HCT116 (cell line): ENCODE measurements at places on chromosomes 3 and 15. TPM values are rescaled to one million over a fixed set of nuclear protein-coding genes. Genes with fewer than 3 reads are reported as not detected.
A peak's percentile ranks its signal among the peaks of the same experiment; 100 is the strongest.

DNA sequence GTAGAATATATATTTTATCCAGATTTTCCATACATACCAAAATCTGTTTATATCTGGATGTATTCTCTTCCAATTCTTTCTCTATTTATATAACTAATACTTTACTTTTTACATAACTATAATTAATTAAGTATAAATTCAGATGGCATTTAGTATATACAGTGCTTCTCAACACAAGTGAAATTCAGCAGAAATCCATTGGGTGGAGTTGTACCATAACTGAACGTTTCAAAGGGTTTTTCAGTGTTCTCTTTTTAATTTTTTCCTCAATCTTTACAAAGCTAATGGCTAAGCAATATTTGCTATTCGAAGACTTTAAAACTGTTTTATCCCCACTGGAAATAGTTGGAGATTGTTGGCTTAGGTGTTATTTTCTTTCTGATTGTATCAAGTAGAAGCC is 13.9 kb upstream of the ZBBX start:
- H3K36me3 ChIP-seq, result no peaks in the 10 kb centered on the region
- no peaks in the 10 kb centered on the region for H3K27me3 ChIP-seq
- no peaks in the 10 kb centered on the region for H3K4me1 ChIP-seq

DNA sequence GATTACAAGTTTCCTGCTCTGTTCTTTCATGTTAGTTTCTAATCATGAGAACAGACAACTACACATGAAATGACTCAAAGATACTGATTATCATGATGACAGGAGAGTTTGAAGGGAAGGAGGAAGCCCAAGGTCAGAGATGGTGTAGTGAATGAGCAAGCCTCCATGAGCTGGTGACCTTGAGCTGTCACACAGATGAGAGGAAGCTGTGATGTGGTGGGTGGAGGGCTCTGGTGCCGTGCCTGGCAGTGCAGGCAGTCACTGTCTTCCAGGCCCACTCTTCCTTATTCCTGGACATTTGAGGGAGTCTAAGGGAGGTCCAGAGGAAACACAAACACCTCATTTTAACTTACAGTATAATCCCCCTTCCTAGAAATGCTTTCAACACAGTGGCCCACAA is 133.4 kb upstream of the ROPN1 start:
- H3K4me1 ChIP-seq, result no peaks in the 10 kb centered on the region
- no peaks in the 10 kb centered on the region for H3K36me3 ChIP-seq
- H3K27ac ChIP-seq, result no peak overlapping the region
- no peak overlapping the region for H3K4me3 ChIP-seq
- DNase-seq, result no peak
- peaks cover 89% of the 10 kb centered on the region for H3K27me3 ChIP-seq

GRCh38 chr3:55691141-55691540 is 204.0 kb upstream of the WNT5A start:
- no peaks in the 10 kb centered on the region for H3K4me1 ChIP-seq
- no peaks in the 10 kb centered on the region for H3K27me3 ChIP-seq
- no peak overlapping the region for H3K4me3 ChIP-seq

GRCh38 chr15:40770147-40770721 is 454 bp downstream of the C15orf62 start:
- H3K36me3 ChIP-seq, result no peaks in the 10 kb centered on the region; the same call in 1 of the 2 replicates
- peak overlapping the region; percentile 49 for H3K27ac ChIP-seq
- H3K27me3 ChIP-seq, result no peaks in the 10 kb centered on the region
- H3K4me1 ChIP-seq, result peaks cover 10% of the 10 kb centered on the region; the same call in 1 of the 2 replicates
- H3K4me3 ChIP-seq, result no peak overlapping the region

DNA sequence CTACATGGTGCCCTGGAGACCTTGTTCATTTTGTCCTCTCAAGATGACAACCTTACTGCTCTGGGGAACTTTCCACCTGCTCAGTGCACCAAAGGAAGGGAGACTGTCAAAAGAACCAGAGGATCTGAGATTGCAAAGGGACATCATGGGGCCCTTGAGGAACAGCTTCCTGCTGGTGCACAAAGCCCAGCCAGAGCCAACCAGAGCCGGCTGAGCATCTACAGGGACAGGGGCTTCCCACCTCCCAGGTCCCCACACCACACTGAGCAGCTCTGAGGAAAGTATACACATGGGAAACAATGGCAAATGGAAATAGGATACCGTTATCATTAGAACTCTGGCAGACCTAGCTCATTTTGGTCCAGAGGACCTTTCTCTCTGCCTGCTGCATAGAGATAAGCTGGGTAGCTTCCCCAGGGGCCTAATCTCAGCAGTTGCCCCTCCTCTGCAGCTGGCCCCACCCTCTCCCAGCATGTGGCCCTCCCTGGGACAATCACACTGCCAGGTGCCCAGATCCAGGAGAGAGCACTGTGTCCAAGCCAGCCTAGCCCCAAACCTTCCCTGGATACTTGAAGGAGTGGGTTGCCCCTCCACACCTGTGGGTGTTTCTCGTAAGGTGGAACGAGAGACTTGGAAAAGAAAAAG is 123.4 kb upstream of the PRR20G start:
- H3K4me1 ChIP-seq, result peaks cover 4% of the 10 kb centered on the region; the same call in 1 of the 2 replicates
- H3K27me3 ChIP-seq, result peaks cover 8% of the 10 kb centered on the region; the same call in 1 of the 2 replicates
- DNase-seq, result no peak
- H3K27ac ChIP-seq, result no peak overlapping the region

DNA sequence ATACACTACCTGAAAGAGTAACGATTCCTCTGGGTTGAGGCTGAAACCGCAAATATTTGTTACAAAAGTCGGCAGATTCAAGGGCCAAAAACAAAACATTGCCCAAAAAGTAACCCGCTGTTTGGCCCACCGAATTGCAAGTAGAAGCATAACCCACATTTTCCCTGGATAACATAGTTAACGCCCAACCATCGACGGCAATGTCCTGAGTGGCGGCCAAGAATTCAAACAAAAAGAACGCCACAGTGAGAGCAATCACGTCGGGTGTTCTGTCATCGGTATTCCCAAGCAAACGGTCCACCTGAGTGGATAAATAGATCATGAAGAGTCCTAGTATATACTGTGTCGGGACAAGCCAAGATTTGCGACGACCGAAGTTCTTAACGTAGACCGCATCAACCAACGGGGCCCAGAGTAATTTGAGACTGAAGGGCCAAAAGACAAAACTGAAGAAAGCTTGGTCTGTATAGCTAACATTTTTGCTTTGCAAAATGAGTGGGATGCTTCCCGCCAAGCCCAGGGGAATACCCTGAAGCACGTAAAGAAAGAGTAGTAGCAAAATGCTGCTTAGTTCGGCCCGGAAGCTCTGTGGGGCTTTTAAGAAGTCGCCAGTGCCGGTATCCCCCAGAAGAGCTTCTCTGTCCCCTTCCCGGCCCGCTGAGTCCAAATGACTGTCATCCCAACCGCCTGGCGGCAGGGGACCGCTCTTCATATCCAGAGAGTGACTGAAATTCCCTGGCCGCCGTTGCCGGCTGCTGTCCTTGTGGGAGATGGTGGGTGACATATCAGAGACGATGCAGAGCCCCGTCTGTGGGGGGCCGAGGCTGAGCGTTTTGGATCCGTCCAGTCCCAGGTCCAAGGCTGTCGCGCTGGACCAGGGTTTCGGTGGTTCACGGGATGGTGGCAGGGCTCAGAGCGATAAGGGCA is 750 bp downstream of the SLC33A1 start:
- H3K4me1 ChIP-seq, result peaks cover 18% of the 10 kb centered on the region
- no peak for DNase-seq
- H3K4me3 ChIP-seq, result peak overlapping the region; percentile 98
- peak overlapping the region; percentile 81 for H3K27ac ChIP-seq

- DNase-seq, result no peak
- H3K36me3 ChIP-seq, result no peaks in the 10 kb centered on the region
- H3K4me3 ChIP-seq, result no peak overlapping the region
- H3K4me1 ChIP-seq, result peaks cover 4% of the 10 kb centered on the region; the same call in 1 of the 2 replicates
- H3K27me3 ChIP-seq, result no peaks in the 10 kb centered on the region
- H3K27ac ChIP-seq, result no peak overlapping the region
Measured at GRCh38 chr15:100244796-100245486, 96.8 kb downstream of the ADAMTS17 start.

DNA sequence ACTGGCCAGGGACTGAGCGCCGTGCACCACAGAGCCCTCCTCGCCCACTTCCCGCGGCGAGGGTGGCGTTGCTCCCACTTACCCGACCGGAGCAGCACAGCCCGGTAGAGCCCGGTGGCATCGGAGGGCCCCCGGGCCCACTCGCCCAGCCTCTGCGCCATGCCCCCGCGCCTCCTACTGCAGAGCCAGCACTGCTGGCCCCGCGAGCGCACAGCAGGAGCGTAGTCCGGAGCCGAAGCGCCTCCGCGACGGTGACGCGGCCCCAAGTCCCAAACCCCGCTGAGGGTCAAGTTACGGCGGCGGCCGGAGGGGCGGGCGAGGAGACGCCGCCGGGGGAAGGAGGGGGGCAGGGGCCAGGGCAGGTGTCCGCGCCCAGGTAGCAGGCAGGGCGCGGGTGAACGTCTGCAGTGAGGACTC is 9.6 kb upstream of the FAM107A start:
- peaks cover 4% of the 10 kb centered on the region; the same call in 1 of the 2 replicates for H3K4me1 ChIP-seq
- H3K27ac ChIP-seq, result no peak overlapping the region
- H3K4me3 ChIP-seq, result no peak overlapping the region
- no peaks in the 10 kb centered on the region for H3K27me3 ChIP-seq

- no peaks in the 10 kb centered on the region; the same call in 1 of the 2 replicates for H3K27me3 ChIP-seq
- no peak overlapping the region for H3K4me3 ChIP-seq
- peaks cover 16% of the 10 kb centered on the region for H3K4me1 ChIP-seq
- no peak for DNase-seq
Measured at GRCh38 chr3:53570081-53570480, 75.7 kb downstream of the CACNA1D start.

DNA sequence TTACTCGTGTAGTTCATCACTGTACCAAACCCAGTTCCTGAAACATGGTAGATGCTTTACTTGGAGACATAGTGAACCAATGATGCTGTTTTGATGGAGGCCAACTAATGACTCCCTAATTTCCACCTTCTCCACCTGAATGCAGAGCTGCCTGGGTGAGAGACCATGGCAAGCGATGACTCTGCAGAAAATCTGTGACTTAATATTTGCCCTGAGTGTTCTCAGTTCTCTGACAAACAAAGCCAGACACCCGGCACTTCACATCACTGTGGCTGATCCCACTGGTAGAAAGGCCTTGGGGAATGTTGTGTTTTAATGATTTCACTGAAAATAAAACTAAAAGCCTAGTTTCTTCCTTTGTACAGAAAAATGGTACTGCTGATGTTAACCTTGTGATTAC is 39.5 kb upstream of the UBE3A start:
- H3K4me1 ChIP-seq, result no peaks in the 10 kb centered on the region
- H3K4me3 ChIP-seq, result no peak overlapping the region
- no peak overlapping the region for H3K27ac ChIP-seq
- no peak for DNase-seq
- H3K36me3 ChIP-seq, result no peaks in the 10 kb centered on the region

DNA sequence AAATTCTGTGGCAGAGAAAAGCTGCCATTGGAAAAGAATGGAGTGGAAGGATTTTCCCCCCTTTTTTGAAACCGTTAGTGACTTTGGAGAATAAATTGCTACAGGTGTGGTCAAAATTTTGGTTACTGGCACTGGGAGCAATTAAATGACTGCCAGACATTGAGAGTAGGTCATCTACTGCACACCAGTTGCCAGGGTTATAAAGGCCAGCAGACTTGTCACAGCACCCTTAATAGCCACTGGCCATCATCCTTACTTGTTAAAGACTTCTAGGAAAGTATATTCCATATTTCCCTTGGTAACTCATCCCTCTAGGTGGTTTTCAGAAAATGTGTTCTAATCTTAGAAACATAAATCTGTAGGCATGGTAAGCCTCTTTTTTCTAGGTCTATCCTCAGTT is 8.0 kb downstream of the PIK3CA start:
- no peaks in the 10 kb centered on the region for H3K4me1 ChIP-seq
- no peak overlapping the region for H3K27ac ChIP-seq
- H3K27me3 ChIP-seq, result no peaks in the 10 kb centered on the region
- no peak overlapping the region for H3K4me3 ChIP-seq
- DNase-seq, result no peak

DNA sequence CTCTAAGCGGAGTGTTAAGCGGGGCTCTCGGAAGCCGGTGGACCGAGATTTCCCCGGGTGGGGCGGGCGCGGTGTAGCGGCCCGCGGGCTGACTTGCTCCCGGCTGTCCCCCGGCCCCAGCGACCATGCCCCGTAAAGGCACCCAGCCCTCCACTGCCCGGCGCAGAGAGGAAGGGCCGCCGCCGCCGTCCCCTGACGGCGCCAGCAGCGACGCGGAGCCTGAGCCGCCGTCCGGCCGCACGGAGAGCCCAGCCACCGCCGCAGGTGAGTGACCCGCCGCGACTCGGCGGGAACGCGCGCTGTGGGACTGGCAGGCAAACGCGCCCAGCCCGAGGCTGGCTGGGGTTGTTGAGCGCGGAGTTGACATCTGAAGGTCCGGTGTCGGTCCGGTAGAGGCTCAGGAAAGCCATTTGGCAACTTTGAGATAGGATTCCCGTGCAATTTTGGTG is 1.3 kb downstream of the SMC4 start:
- peaks cover 43% of the 10 kb centered on the region for H3K36me3 ChIP-seq
- no peak for DNase-seq
- H3K27me3 ChIP-seq, result no peaks in the 10 kb centered on the region
- peaks cover 26% of the 10 kb centered on the region for H3K4me1 ChIP-seq
- H3K4me3 ChIP-seq, result peak overlapping the region; percentile 90
- H3K27ac ChIP-seq, result peak overlapping the region; percentile 95

DNA sequence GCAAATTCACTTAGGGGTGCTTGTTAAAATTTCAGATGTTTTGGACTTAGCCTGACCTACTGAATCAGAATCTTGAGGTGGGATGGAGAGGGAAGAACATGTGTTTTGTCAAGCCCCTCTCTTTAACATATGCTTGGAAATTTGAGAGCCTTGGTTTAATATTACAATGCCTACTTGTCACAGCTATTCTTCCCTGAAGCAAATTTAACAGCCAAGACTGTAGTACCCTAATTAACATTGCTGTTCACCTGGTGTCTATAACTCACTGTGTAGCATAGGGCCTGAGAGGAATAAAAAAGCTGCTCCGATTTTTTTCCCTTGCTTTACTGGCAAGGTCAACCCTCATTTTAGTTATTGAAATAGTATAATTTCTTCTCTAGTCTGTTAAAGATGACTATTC is 880.1 kb downstream of the CADM2 start:
- H3K27ac ChIP-seq, result no peak overlapping the region
- no peak overlapping the region for H3K4me3 ChIP-seq
- H3K27me3 ChIP-seq, result no peaks in the 10 kb centered on the region
- DNase-seq, result no peak
- H3K4me1 ChIP-seq, result no peaks in the 10 kb centered on the region

GRCh38 chr15:66680502-66680901 is 21.5 kb upstream of the SMAD6 start:
- DNase-seq, result no peak
- H3K4me1 ChIP-seq, result no peaks in the 10 kb centered on the region
- no peak overlapping the region for H3K4me3 ChIP-seq
- no peak overlapping the region for H3K27ac ChIP-seq
- H3K27me3 ChIP-seq, result no peaks in the 10 kb centered on the region

DNA sequence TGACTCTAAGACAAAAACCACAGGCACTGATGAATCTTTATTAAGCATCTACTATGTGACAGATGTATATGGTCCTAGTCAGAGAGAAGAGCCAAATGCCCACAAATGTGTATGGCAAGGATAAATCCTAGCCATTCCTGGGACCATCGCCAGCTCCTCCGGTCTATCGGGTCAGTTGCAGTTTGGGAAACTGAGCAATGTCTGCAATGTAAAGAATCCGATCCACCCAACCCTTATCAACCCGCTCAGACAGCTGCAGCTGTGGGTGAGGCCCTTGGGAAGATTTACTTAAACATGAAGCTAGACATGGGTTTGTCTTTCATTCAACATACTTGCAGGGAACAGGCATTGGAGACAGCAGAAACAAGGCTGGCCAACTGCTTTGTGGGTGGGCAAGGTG is 40.5 kb upstream of the CDV3 start:
- no peaks in the 10 kb centered on the region for H3K4me1 ChIP-seq
- H3K27ac ChIP-seq, result no peak overlapping the region
- no peaks in the 10 kb centered on the region for H3K36me3 ChIP-seq
- H3K4me3 ChIP-seq, result no peak overlapping the region

Gene TMC3
- not detected for total RNA-seq

Gene AMIGO3
- total RNA-seq, result 0.32 TPM

Gene SLC51A
- total RNA-seq, result not detected

Gene ST8SIA2
- total RNA-seq, result not detected

Gene HGD
- total RNA-seq, result 0.59 TPM

Gene OR5AC2
- not detected for total RNA-seq

Gene LTF
- total RNA-seq, result not detected
